ENCODE measurements at places on chromosomes 13 and 19. TPM values are rescaled to one million over a fixed set of nuclear protein-coding genes. Genes with fewer than 3 reads are reported as not detected.

DNA sequence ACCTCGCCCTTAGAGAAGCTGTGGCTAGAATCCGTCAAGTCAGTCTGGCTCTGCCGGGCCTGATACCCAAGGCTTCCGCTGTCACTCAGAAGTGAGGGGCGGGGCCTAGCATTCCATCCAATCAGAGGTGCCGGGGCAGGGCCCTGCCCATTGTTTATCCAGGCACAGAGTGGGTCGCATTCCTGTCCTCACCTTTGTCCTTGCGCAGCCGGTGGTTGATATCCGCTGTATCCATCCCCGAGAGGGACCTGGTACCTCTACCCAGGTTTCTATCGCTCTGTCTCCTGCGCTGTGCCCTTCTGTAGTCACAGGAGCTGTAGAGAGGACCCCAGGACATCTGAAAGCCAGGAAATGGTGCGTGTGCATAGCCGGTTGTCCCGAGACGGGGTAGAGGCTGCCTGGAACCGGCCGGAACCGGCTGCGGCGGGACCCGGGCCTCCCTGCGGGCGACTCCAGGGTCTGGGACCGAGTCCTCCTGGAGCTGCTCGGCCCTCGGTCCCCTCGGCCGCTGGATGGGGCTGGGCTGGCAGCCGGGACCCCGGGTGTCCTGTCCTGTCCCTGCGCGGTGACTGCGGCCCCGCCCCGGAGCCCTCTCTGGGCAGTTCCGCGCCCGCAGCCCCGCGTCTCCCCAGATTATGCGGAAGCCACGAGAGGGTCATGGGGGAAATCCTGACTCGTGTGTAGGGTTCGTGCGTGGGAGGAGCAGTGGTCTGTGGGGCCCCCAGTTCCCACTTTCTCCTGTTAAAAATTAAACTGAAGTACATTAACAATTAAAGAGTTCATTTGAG, at the start of gene ZNF763:
TSS of gene ZNF763 (plus strand) at position 183 of the 788 bp plus-strand sequence. CDS start at position 352, 169 bp downstream.
- DNase-seq = peak; percentile 97

DNA sequence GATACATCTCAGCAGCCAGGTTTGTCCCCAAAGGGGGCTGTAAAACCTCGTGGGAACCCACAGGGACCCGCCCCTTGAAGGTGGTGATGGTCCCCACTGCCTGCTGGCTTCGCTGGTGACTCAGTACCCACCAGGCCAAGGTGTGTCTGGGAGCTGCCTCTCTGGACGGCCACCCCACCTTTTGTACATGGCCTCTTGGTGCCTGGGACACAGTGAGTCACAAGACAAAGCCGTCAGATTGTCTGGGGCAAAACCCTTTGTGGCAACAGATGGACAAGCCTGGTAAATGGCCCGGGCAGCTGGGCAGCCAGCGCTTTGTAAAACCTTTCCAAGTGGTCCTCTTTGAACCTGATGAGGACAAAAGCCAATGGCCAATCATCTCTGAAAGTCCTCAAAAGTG, 27.9 kb upstream of the KLF2 start:
- no peak for DNase-seq

GRCh38 chr13:94033098-94033497, 446.4 kb downstream of the DCT start:
- no peak for DNase-seq

Gene FFAR1
- not detected for total RNA-seq

GRCh38 chr19:41307954-41308449, 2.0 kb upstream of the CCDC97 start:
- DNase-seq = no peak

- DNase-seq = no peak
Measured at GRCh38 chr13:42600943-42601342, 27.0 kb downstream of the TNFSF11 start.

Gene ZNF470
- total RNA-seq = 6.6 TPM

Gene ZGLP1
- 1.9 TPM for total RNA-seq

Gene WIZ
- total RNA-seq = 21.6 TPM

- peak; percentile 57 for DNase-seq
Measured at GRCh38 chr13:110331362-110331761, 24.3 kb downstream of the COL4A2 start.

- peak; percentile 20 for DNase-seq
Measured at GRCh38 chr13:112003941-112004340, 63.0 kb upstream of the SOX1 start.

Gene PCP2
- not detected for total RNA-seq

DNA sequence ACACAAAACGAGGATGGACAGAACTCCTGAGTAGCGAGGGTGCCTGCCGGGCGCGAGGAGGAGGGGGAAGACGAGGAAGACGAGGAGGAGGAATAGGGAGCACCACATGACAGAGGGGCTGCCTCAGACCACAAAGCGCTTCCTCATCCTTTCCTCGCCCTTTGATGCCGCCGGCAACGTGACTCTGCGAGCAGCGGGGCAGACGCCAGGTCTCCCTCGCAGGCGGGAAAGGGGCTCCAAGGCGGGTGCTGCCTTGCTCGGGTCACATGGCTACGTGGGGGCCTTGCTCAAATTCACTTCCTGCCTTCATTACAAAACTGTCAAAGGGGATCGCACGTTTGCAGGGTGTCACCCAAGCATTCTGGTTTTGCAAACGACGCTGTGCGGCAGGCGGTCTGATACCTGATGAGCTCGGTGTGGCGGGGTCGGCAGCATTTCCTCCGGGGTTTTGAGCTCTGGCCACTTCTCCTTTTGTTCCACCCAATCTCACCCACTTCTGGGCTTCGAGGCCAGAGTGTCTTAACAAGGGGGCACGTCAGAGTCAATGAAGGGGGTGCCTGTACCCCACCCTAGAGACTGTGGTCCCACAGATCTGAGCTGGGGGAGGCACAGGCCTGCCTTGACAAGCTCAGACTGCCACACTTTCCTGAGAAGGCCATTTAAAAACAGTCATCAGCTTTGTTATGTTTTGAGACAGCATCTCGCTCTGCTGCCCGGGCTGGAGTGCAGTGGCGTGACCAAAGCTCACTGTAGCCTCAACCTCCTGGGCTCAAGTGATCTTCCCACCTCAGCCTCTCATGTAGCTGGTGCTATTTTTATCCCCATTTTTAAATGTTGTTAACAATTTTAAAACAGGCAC, 14.9 kb downstream of the MAP2K2 start:
- DNase-seq = no peak

DNA sequence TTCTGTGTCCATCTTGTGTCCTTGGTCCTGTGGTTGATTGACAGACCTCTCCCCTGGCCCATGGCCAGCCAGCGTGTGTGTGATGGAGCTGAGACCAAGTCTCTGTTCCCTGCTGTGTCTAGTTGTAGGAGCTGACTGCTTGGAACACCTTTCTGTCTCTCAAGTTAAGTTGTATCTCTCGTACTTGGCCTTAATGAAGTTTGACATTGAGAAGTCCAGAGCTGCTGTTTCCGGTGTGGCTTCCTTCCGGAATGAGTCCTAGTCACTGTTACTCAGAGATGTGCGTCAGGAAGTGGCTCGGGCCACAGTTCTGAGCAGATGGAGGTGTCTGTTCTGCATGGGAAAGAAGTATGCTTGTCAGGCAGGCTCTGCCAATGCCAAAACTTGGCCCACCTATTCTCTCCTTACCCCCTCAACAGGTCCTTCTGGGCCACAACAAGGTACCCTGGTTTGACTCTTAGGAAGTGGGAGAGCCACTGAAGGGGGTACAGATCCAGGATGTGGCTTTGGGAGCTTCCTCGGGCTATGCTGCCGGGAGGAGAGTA, 54.3 kb downstream of the GATAD2A start:
- DNase-seq = peak; percentile 88

- DNase-seq = no peak
Measured at GRCh38 chr19:50694815-50695145, 24.8 kb downstream of the SHANK1 start.

Gene RXFP2
- total RNA-seq = not detected

DNA sequence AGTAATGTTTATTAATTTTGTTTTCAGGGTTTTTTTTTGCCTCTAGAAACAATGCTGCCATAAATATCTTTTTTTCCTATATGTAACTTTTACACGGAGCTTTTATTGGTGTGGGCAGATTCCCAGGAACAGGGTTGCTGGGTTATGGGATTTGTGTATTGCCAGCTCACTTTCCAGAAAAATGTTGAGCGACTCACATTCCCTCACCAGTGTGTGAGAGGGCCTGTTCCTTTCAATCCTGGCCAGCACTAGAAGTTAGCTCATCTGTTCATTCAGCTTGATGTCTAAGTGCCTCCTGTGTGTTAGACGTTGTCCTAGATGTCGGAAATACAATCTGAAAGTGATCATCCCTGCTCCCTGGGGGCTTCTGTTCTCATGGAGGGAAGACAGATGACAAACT, 2.6 kb downstream of the ZNF71 start:
- DNase-seq = no peak

Gene HDGFL2
- total RNA-seq = 28.4 TPM

DNA sequence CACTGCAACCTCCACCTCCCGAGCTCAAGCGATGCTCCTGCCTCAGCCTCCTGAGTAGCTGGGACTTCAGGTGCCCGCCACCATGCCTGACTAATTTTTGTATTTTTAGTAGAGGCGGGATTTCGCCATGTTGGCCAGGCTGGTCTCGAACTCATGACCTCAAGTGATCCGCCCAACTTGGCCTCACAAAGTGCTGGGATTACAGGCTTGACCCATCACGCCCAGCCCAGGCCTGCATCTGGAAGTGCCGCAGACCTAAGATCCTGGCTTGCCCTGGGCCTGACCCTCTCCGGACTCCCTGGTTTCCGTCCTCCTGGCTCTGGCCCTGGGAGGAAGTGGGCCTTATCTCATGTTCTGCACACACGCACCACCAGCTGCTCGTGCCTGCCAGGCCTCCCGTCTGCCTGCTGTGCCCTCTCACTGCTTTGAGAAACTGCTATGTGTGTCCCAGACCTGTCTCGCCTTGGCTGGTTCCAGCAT, 4.7 kb upstream of the PTGIR start:
- no peak for DNase-seq

GRCh38 chr19:47390533-47391488, 28.5 kb downstream of the MEIS3 start:
- DNase-seq = no peak

DNA sequence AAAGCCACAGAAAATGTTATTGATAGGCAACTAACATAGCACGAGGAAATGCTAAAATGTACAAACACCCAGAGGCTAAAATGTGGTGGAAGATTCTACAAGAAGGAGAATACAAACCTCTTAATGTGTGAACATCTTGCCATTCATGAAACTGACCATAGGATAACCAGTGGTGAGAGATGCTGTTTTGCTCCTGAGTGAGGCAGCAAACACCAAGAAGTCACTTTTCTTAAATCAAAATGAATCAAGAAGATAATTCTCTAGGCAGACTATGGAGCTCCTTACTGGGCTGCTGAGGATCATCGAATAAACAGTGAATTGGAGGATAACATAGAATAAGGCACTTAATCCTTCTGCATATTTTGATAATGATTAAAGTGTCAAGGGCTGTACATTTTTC, 375.4 kb upstream of the SLITRK6 start:
- DNase-seq = no peak

Gene NXNL1
- 0.59 TPM for total RNA-seq

Gene IL17D
- total RNA-seq = 2.4 TPM

DNA sequence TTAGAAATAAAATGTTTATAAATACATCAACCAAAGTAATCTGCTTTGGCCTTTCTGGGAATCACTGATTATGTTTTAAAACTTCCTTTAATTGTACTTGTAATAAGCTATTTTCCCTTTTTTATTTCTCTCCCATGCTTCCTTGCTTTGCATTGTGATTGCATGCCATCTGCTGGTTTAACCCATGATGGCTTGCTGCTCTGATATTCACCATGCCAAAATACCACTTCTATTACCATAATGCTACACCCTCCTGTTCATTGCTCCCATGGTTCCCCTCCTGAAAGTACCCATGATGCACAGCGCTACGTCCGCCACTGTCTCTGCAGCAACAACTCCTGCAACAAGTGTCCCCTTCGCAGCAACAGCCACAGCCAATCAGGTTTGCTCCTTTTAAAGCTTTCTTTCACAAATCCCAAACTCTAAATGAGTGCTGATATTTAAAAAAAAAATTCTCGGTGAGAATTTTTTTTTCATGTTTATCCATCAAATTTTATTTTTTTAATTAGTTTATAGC, 67.7 kb upstream of the RAP2A start:
- no peak for DNase-seq

Gene GSX1
- not detected for total RNA-seq

DNA sequence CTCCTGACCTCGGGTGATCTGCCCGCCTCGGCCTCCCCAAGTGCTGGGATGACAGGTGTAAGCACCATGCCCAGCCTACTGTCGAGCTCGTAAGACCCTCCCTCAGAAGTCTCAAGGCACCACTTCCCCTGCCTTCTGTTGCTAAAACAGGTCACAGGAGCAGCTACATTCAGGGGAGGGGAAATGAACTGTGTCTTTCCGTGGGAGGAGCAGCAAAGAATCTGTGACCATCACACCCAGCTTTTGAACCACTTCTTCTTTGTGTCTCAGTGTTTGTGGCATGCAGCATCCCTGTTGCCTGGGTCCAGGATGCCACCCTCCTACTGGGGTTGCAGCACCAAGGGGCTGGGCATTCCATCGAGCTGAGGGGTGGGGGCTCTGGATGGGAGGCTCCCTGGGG, 7.7 kb upstream of the CSNK1G2 start:
- no peak for DNase-seq

DNA sequence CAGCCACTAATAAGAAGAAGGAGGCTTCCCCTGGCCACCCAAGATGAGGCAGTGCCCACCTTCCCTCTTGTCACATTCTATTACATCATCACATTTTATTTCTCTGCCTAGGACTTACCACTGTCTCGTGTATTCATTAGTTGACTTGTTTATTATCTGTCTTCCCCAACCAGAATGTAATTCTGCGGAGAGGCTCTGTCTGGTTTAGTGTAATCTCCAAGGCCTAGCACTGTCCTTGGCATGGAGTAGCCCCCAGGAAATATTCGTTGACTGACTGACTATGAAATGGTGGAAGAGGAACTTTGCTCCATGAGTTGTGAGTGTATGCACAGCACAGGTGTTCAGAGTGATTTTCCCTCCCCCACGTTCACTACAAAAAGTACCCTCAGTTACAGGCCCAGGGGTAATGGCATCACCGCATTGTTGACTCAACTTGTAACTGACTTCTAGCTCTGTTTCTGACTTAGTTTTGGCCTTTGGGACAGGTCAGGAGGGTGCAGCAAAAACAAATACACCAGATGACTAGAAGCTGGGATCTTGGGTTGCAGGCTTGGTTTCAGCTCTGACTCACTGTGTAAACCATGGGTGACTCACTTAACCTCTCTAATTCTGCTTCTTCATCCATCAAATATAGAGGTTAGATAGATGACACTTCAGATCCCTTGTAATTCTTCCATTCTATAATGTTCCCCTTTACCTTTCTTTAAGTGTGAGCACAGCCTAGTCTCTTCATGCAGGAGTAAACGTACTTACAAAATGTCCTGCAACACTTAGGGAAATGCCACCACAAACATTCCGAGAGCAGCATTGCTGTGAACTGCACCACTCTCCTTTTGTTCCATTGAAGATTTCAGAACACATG, 229.7 kb downstream of the KCNRG start:
- DNase-seq = no peak
